ENCODE measurements at places on chromosomes 11 and 22.

DNA sequence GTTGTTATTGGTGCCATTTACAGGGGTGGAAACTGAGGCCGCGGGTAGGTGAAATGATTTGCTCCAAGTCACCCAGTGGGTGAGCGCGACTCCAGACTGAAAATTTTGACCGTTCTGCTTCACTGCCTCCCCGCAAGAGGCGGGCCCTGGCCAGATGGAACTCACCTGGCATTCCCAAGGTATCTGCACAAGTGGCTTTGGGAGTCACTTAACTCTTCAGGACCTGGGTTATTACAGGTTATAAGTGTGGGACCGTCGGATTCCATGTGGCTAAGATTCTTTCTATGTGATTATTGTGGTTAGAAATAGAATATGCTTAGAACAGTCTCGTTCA, 598 bp downstream of the CABIN1 start:
- peak; percentile 49 for DNase-seq

GRCh38 chr22:43392385-43392989, 19.3 kb upstream of the MPPED1 start:
- no peak for DNase-seq

DNA sequence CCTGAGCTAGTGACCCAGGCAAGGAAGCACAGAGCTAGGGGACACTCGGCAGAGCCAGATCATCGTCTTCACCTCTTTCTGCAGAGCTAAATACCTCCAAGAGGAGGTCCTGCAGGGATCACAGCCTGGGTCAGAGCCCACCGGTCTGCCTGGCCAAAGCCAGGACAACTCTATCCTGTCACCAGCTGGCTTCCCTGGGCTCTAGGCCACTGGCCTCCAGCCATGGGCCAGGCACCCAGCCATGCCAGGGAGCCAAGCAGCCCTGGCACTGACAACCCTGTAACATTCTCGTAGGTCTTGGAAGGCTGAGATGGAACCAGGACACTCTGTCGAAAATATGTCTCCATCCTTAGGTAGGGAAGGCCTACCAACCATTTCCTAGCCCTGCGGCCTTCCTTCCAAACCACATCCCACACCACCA, 270.1 kb downstream of the BUD13 start:
- DNase-seq = no peak

- DNase-seq = no peak
Observed at GRCh38 chr11:11860103-11860979, 18.6 kb downstream of the USP47 start.

- DNase-seq = no peak
Observed at GRCh38 chr11:72343006-72343756, 91.2 kb downstream of the CLPB start.

DNA sequence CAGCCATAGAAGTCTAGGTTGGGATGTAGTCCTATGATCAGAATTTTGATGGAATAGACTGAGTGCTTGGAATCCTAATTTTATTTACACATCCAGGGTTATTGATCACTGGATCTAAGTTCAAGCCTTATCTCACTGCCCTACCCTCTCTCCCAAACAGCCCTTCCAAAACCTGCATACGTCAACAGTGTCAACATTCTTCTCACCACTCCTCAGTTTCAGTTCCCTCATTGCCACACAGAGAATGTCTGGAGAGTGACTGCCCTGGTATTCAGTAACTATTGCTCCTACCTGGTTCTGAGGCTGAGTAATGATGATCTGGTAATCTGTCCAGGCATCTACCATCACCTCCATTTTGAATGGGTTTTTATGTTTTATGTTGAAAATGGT, 60.0 kb downstream of the GLYATL1 start:
- DNase-seq = peak; percentile 70

DNA sequence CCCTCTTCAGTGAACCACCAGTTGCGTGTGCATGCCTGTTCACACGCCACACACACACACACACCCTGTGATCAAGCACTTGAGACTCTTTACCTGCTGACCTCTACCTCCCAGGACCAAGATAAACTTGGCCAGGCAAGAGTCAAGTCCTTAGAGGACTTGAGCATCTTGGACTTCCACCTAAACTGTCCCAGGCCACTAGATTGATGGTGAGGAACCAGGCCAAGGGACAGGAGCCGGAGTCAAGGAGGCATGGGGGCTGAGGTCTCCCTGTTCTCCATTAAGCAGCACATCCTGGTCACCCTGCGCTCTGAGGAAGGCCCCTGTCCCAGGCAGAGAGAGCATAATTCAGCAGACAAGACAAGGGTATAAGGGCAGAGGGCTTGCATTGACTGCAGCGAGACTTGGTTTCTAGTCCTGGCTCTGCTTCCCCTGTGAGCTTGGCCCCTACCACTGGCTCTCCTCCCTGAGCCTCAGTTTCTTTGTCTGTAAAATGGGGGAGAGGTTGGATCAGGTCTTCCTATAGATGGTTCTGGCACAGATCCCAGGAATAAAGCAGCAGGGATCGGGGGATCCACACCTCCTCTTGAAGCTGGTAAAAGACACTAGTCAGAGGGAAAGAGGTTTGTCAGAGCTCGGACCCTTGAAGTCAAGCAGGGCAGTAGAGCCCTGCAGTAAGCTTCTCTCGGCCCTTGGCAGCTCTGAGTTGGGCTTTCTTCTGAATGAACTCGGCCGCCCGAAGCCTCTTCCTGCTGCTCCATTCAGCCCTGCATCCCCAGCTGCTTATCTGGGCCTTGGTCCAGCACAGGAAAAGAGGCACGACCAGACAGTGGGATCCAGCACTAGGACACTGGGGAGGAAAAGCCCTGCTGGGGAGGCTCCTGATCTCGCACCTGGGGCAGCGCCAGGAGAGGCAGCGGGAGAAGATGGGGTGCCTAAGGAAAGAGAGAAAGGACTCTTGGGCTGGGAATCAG, 2.0 kb downstream of the CREB3L1 start:
- DNase-seq = no peak

DNA sequence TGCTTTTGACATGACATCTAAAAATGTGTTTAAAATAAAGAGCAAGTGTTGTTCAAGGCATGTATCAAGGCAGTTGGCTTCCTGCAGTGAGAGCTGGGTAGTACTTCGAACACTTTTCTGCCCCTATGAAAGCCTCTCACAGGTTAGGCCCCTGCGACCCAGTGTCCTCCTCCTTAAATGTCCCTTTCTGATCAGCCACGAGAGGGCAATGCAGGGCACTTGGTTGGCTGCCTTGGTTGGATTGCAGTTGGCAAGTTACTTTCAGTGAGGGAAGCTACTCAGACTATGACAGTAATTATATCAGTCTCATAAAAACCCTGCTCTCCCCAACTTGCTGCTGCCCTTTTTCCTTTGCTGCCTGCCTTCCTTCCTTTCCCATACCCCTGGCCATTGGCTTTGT, 743.8 kb downstream of the NTM start:
- peak; percentile 53 for DNase-seq

DNA sequence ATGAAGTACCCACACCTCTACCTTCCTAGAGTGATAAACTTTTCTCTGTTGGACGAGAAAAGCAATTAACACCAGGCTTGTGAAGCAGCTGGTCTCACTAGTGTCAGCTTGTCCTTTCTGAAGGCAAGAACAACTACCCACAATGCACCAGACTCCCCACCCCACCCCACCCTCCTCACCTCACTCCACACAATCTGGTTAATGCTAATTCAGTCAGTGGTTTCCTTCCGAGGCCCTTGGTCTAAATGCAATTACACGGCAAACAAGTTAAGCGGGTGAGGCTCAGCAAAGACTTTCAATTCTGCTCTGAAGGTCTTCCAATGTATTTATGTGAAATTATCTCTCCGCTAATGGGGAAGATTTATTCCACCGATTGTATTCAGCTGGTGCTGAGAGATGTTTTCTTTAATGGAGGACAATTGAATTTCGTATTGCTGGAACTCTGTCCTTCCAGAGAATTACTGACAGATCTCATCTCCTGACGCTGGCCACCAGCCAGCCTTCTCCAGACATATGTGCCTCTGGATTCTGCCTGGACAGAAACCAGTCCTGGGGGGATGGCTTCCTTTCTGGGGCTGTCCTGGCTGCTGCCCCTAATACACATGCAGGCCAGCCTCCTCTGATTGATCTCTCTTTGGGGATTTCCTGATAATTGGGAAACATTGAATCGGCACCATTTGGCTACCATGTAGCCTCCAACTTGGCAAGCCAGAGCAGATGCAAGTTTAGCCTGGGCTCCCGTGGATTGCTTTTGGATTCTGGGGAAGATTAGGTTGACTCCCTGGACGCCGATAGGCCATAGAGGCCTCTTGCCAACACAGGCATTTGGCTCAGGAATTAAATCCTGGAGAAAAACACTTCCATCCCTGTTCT, 165.8 kb upstream of the NARS2 start:
- no peak for DNase-seq

DNA sequence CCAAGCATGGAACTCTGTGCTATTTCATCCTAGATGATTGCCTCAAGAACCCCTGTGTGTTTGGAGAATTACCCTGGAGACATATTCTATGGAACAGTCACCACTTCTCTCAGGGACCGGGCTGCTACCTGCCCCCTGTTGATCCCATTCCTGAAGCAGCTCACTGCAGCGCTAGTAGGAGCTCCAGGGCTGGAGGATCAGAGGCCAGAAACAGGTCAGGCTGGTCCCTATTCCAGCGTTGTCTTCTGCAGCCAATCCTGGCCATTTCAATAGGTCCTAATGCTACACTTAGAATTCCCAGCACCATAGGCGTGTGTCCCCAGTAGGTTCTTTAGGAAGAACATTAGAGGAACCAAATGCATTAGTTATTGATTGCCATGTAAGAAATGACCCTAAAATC, 48.9 kb downstream of the BTG4 start:
- no peak for DNase-seq

GRCh38 chr11:119529063-119529845, 106.3 kb upstream of the THY1 start:
- peak; percentile 31 for DNase-seq

DNA sequence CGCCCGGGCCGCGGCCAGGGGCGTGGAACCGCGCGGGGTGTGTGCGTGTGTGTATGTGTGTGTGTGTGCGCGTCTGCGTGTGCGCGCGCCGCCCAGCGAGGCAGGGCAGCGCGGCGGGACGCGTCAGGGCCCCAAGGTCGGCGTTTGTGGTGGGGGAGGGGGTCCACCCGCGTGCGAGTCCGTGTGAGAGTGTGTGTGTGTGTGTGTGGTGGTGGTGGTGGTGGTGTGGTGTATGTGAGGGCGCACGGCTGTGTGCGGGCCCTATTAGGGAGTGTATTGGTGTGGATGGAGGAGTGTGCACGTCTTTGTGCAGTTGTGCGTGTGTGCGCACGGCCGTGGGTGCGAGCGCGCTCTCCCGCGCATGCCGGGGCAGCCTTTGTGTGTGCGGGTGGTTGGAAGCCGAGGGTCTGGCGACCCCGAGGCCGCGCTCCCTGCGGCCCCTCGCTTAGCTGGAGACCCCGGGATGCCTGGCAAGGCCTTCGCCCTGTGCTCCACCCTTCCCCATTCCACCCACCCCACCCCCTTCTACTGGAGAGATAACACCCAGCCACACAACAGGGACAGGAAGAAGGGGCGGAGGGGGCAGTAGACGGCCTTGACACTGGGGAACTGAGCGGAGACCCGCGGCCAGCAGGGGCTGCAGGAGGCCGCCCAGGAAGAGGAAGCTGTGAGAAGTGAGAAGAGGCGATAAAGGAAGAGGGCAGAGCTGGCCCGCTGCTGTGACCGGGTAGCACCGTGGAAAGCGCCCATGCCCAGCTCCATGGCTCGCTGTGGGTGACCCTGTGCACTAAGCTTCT, 528 bp upstream of the ARRB1 start:
- peak; percentile 87 for DNase-seq

DNA sequence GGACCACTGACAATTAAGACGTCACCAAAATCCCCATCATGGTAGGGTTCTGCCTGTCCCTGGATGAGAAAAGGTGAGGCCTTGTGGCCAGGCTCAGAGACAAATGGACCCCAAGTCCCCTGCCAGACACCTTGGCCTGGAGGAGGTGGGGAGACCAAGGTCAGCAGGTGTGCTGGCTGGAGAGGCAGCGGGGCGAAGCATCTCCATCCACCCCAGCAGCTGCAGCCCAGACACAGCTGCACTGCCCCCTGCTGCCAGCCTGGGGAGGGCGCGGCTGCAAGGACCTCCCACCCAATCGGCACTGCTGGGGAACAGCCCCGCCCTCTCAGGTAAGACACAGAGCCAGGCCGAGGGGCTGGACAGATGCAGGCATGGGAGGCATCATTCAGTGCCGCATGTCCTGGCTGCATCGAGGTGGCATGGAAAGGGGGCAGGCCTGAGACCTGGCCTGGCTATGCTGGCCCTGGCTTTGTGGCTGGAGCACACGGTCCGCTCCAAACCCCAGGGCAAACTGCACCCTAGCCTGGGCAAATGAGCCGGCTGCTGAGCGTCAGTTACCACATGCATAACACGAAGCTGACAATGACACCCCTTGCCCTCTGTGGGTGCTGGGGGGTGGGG, 12.2 kb upstream of the MFNG start:
- DNase-seq = peak; percentile 67

GRCh38 chr11:61598374-61598773, 17.5 kb upstream of the SYT7 start:
- DNase-seq = no peak

- peak; percentile 87 for DNase-seq
Observed at GRCh38 chr11:61679893-61680621, at the start of gene DAGLA. DAGLA (plus strand) TSS chr11:61680391; CDS start chr11:61720156, 39,765 bp downstream.

GRCh38 chr11:109867784-109868183, 225.4 kb upstream of the ZC3H12C start:
- DNase-seq = no peak

DNA sequence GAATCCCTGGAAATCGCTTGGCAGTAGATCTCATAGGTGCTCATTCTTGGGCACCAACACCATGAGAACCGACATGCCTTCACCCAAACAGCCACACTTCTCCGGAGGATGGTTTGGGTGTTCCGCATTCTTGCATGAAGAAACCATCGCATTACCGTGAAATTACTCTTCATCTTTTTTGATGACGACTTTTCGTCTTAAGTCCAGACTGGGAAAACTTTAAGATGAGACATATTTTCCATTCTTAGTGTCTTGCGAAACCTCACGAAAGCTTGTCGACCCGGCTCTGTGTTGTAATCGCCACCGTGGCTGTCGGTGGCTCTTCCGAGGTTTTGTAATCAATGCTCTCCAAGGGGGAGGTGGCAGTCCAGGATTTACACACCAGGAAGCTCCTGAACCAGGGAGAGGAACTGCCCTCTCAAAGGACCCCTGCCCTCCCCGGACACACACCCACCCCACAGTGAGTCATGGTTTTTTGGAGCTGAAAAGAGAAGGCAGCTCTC, 1.7 kb downstream of the TOM1 start:
- DNase-seq = peak; percentile 87

DNA sequence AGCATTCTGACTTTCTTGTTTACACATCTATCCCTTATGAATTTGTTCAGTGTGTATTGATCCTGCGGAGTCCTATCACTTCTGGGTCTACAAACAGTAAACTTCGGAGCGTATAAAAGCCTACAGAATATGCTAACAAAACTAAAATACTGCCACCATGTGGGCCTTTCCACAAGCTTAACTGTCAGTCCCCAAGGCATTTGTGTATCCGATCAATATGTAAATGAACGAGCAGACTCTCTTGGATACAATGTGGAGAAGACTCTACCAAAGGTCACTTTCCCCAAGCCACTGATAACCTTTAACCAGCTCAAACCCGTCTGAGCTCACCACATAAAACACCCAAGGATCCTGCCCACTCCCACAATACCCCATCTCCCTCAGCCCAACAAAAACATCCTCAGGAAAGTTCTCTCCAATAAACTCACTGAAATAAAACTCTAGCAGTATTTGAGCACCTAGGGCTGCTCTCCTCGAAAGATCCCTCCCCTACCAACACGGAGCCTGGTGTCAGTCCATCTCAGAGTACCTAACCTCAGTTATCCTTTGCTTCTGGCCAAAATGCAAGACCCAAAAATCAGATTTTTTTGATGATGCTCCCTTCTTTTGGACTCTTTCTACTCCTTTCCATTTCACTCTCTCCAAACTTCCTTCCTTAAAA, 17.8 kb downstream of the ADA2 start:
- no peak for DNase-seq

GRCh38 chr11:108914211-108914610, 249.3 kb downstream of the DDX10 start:
- DNase-seq = no peak

GRCh38 chr11:57700425-57700824, 11.6 kb downstream of the MED19 start:
- DNase-seq = no peak
